ENCODE measurements at places on chromosomes 4 and X.

DNA sequence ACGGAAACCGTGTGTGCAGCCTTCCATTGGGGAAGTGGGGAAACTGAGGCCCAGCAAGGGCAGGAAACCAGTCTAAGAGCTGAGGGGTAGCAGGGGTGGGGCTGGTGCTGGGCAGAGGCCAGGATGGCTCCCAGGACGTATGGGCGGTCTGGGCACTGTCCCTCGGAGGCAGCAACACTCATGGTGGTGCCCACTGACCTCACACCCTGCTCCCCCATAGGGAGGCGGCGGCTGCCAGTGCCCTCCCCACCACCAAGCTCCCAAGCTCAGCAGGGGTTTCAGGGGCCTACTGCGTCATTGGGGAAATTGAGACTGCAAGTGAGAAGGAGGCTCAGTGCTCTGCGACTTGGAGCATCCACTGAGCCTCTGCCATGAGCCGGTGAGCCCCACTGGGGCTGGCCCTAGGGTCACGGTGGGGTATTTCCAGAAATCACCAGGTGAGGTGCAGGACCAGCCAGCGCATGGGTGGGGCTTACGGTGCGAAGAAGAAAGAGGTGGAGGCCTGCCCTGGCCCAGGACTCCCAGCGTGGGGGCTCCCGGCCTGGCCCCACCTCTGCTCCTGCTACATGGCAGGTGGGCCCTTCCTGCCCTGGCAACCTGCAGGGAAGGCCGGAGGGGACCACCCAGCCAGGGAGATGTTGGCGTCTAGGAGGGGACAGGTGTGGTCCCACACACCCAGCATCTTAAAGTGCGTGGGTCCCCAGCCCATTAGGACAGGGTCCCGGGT is 915 bp downstream of the MSANTD1 start:
- DNase-seq, result no peak

DNA sequence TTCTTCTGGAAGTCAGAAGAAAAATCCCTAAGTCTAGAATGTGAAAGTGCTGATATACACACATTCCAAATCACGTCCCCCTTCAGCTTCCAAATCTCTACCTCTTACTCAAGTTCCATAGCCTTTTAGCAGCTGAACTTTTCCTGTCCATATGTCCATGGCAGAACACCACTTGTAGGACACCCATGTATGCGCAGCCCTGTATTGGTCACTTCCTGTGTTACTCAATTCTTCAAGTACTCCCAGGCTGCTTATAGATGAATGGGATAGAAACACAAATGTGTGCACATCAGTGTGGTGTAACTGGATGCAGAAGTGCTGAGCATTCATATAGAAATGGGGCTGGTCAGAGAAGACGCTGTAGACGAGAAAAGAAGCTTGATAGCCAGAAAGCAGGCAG is 18.8 kb downstream of the SRPX2 start:
- no peak for DNase-seq

DNA sequence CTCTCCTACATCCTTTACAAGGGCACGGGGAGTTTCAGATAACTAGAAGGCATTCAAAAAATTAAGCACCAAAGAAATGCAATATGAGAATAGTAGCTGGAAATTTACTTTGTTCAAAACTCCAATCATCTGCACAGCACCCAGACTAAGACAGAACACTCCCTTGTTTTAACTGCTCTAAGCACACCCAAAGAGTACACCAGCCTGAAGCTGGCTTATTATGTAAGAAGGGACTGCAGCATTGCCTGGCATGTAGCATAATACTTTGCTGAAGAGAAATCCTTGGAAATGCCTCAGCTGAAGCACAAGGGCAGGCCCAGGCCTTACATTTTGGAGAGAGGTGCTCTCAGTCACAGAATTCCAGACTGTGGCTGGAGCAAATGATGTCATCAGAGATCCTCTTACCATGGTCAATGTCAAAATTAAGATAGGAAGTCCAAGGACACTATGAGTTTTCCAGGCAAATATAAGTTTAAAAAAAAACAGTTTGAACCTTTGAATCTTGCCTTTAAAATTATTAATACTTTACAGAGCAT is 14.8 kb downstream of the ARHGEF6 start:
- no peak for DNase-seq

DNA sequence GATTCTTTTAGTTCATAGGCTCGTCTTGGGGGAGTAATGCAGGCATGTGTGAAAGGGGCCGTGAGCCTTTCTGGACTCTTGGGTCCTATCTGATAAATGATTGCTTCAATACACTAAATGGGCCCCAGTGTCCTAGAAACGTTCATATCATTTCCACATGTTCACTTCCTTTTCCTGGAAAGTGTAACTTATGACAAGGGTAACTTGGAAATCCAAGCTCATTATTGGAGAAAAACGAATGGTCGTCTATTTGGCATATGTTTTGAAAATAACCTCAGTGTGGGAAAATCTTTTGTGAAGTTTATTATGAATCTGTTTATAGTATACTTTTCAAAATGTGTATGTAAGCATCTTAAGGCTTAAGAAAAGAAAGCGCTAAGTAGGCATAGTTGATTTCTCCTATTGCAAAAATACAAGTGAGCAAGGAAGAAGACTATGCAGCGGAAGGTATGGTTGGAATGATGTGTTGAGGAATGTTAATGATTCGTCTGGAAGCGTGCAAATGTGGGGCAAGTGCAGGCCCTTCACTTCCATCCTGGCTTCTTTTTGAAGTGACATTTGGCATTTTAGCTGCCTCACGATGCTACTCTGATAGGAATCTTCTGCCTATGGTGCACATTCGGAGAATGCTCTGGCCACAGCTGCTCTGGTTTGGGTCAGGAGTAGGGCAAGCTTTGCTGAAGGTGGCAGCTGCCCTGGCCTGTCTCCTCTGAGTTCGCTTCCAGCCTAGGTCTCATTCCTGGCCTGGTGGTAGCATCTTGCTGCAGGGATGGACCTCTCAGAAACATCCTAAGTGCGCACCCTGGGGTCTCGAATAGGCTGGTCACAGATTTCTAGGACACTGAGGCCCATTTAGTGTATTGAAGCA is 49.5 kb upstream of the STOX2 start:
- DNase-seq, result no peak

GRCh38 chr4:8573266-8573665 is 6.9 kb upstream of the GPR78 start:
- no peak for DNase-seq

DNA sequence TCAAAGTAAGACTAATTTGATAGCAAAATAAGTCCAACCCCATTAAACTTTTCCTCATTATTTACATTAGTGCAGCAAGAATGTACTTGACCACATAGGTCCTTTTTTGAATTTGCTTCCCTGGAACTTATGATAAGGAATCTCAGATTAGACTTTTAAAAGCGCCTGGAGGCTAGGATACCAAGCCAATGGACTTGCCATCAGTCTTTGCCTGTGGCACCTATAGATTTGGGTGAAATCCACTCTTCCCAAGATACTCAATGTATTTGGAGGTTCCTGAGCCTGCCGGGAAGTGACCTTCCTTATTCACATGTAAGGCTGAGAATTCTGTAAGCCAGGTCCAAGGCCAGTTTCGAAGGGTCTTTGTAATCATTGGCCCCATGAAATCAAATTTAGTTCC is 553.6 kb downstream of the ADGRL3 start:
- no peak for DNase-seq

- DNase-seq, result no peak
Observed at GRCh38 chrX:63186137-63186536, 165.0 kb downstream of the SPIN4 start.

- no peak for DNase-seq
Observed at GRCh38 chr4:46947541-46947940, 38.5 kb upstream of the COX7B2 start.

DNA sequence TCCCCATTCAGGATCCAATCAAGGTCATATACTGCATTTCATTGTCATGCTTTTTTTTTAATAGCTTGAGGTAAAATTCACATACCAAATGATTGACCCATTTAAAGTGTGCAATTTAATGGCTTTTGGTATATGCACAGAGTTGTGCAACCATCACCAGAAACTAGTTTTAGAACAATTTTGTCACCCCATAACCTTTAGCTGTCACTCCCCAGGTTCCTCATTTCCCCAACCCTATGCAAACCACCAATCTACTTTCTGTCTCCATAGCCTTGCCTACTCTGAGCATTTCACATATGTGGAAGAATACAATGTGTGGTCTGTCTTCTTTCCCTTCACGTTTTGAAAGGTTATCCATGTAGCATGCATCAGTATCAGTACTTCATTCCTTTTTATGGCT is 1.4 kb upstream of the SMAD1 start:
- no peak for DNase-seq

DNA sequence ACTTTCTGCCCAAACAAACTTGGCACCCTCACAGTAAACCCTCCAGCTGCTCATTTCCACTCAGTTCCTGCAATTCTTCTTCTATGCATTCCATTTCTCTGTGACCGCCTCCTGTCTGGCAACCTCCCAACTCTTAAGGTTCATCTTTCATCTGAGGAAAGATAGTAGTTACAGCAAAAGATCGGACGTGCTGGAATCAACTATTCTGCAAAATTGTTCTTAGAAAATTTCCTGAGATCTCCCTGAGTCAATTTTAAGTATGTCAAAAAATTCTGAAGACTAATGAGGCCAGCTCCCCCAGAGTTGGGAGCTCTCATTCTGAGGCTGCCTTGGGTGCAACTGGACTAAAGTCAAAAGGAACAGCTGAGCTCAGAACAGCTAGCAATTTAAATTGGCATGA is 1026.0 kb downstream of the ADGRL3 start:
- no peak for DNase-seq

- no peak for DNase-seq
Observed at GRCh38 chr4:89582756-89583505, 254.0 kb downstream of the SNCA start.

- no peak for DNase-seq
Observed at GRCh38 chr4:52507774-52508173, 151.3 kb downstream of the USP46 start.

DNA sequence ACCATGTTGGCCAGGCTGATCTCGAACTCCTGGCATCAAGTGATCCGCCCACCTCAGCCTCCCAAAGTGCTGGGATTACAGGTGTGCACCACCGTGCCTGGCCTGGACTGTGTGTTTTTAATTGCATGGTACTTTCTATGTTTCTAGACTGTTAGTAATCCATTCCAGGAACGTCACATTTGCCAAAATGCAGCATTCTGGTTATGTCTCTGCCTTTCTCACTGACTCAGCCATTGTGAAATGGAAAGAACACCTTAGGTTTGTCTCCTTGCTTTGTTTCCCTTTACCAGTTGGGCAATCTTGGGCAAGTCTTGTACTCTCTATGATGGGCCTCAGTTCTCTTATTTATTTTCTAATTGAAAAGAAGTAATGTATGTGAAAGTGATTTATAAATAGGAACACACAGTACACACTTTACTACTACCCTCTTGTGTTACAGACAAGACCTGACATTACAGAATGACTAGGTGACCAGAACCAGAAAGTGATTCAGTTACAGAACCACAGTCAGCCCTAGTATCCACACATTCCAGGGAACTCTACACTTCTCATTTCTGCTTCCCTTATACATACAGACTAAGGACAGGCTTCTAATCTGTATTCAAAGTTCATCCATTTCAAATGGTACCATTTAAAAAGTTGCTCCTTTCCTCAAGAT is 187.1 kb downstream of the MGST2 start:
- DNase-seq, result no peak

DNA sequence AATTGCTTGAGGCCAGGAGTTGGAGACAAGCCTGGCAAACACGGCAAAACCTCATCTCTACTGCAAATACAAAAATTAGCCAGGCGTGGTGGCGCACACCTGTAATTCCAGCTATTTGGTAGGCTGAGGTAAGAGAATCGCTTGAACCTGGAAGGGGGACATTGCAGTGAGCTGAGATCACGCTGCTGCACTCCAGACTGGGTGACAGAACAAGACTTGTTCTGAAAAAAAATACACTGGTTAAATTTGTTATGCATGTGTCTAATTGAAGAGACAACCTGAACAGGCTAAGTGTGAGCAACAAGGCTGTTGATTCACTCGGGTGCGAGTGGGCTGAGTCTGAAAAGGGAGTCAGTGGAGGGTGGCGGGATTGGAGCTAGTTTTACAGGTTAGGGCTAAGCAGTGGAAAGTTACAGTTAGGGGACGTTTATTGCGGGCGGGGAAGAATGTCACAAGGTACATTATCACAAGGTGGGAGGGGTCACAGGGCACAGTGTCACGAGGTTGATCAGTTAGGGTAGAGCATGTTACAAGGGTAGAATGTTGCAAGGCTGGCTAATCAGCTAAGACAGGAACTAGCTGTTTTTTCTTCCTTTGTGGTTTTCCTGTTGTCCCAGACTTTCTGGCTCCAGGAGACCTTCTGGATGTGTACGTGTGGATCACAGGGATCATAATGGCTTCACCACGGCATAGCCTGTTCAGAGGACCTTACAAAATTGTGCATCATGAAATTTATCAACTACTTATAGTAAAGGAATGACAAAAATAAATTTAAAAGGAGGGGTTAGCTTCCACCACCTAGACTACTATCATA is 115.8 kb downstream of the NAA11 start:
- no peak for DNase-seq

GRCh38 chr4:20646287-20646686 is 54.0 kb upstream of the PACRGL start:
- no peak for DNase-seq

- no peak for DNase-seq
Observed at GRCh38 chr4:6873291-6873690, 36.3 kb upstream of the TBC1D14 start.

GRCh38 chr4:163484906-163485305 is 9.6 kb upstream of the TMA16 start:
- no peak for DNase-seq

DNA sequence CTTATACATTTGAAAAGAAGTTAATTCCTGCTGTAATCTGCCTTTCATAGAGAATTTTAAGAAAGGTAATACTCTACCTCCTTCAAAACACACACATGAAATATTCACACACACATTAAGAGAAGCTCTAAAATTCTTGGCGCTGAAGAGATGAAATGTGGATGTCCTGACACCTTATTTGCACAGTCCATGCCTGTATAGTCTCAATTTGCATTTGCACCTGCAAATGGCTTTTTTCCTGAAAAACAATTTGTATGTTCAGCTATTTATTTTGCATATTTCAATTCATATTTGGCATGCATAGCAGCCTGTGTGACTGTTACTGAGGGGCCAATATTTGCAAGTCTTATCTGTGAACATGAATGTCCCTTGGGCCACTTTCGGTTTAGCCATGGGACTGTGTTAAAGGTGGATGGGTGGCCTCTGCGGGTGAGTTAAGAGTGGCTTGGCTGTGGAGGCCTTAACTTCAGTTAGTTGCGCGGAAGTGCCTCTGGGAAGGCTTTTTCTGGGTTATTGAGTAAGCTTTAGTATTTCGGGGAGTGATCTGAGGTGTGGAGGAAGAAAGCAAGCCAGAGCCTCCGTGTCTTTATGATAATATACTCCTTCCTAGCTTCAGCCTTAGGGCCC is 443.3 kb upstream of the FAT1 start:
- DNase-seq, result no peak

GRCh38 chr4:74109870-74110605 is 11.0 kb upstream of the CXCL2 start:
- DNase-seq, result no peak

DNA sequence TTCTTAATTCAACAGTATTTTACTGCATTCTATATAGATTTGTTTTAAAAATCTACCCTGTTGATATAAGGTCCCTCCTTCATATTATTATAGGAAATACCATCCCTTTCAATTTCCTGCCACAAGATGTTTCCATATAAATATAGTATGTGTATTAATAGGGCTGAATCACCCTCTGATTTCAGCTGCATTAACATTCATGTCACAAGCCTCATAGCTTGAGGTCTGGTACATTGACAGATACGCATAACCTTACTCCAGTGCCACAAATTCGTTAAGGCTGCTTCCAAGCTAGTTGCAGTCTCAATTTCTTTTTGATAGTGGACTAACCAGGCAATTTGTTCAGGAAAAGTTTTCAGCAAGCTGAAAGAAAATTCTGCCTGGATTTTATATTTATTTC is 128.4 kb downstream of the KLHL34 start:
- DNase-seq, result no peak

All from natural killer cell (primary cell).